Stimulated activated CD8-positive, alpha-beta memory T cell treated with anti-CD3 and anti-CD28 coated beads, Interleukin-12 subunit alpha, Interleukin-12 subunit beta, amount 100 ng/mL, for 1 hour (primary cell): ENCODE measurements at places on chromosomes 1 and 21.

- no peak for DNase-seq
These were observed 58.6 kb upstream of the TMEM51 start for GRCh38 chr1:15094719-15095495.

- no peak for DNase-seq
These were observed 108.7 kb downstream of the USH2A start for GRCh38 chr1:216314379-216315095.

GRCh38 chr1:220195701-220196100 is 76.6 kb downstream of the RAB3GAP2 start:
- no peak for DNase-seq

GRCh38 chr1:30742963-30743559 is 14.5 kb downstream of the LAPTM5 start:
- no peak for DNase-seq

- no peak for DNase-seq
These were observed 21.3 kb downstream of the KIAA0040 start for GRCh38 chr1:175171036-175171913.

- DNase-seq = no peak
These were observed 1.9 kb downstream of the ZBTB48 start for GRCh38 chr1:6581561-6582305.

- no peak for DNase-seq
These were observed 32.4 kb downstream of the AHDC1 start for GRCh38 chr1:27571439-27572018.

DNA sequence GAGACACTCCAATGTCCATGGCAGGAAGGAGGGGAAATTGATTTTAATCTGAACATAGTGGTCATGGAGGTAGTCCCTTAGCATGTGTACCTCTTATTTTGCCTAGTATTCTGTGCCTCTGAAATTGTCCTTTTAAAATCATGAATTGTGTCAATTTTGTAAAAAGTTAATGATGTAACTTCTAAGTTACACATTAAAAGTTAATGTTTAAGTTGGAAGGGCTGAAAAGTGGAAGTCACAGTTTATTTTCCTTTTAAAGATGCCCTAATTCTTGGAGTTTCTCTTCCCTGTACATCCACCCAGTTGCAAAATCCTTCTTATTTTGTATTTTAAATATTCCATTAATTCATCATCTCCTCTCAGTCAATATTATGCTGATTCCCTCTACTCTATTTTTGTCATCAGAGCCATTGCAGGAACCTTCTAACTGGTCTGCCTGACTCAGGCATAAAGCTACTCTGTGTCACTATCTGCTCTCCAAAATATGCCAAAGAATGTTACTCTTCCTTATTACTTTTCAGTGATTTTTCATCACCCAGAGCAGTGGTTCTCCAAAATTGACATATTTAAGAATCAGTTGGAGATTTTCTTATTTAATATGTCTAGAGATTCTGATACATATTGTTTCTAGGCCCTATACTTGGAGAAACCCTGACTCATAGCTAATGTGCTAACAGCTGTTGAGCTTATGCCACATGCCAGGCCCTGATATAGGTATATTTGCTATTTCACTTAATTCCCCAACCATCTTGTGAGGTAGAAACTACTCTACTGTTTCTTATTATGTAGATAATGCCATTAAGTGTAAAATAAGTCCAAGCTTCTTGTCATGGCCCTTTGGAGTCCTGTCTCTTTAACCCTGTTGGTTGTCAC is 5.1 kb downstream of the HOOK1 start:
- no peak for DNase-seq
